SK-N-SH (cell line): ENCODE measurements at places on chromosomes 12 and 14.

DNA sequence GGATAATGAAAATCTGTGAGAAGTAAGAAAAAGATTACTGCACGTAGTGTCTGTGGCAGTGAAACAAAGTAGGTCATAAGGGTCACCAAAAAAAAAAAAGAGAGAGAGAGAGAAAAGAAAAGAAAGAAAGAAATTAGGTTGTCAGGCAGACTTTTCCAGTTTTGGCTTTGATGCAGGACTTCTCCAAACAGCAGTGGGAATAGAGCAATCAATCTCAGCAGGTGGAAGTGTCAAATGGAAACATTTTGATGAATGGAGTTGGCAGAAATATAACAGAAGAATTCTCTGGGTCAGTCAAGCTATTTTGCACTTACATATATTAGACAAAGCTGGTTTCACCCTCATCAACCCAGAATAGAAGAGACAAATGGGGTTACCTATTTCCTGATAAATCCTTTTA, 745.8 kb downstream of the SLC6A15 start:
- no peaks in the 10 kb centered on the region for H3K4me1 ChIP-seq
- H3K27me3 ChIP-seq = no peaks in the 10 kb centered on the region
- no peak for DNase-seq
- H3K27ac ChIP-seq = no peak overlapping the region
- H3K4me3 ChIP-seq = no peak overlapping the region
- no peaks in the 10 kb centered on the region for H3K36me3 ChIP-seq

GRCh38 chr14:72808564-72808963, 85.3 kb downstream of the DPF3 start:
- no peaks in the 10 kb centered on the region for H3K36me3 ChIP-seq
- no peak for DNase-seq
- H3K27ac ChIP-seq = no peak overlapping the region
- no peaks in the 10 kb centered on the region for H3K27me3 ChIP-seq
- H3K4me3 ChIP-seq = no peak overlapping the region

GRCh38 chr14:71212093-71212492, 304.8 kb downstream of the PCNX1 start:
- H3K27me3 ChIP-seq = no peaks in the 10 kb centered on the region
- no peak overlapping the region for H3K27ac ChIP-seq
- DNase-seq = no peak
- no peaks in the 10 kb centered on the region for H3K36me3 ChIP-seq
- H3K4me1 ChIP-seq = peaks cover 6% of the 10 kb centered on the region; the same call in 1 of the 2 replicates

- no peak overlapping the region for H3K4me3 ChIP-seq
- no peaks in the 10 kb centered on the region for H3K36me3 ChIP-seq
- no peaks in the 10 kb centered on the region for H3K4me1 ChIP-seq
- DNase-seq = no peak
- no peak overlapping the region for H3K27ac ChIP-seq
- H3K27me3 ChIP-seq = no peaks in the 10 kb centered on the region
These were observed 67.1 kb downstream of the BLTP3B start for GRCh38 chr12:100075598-100075997.

- H3K36me3 ChIP-seq = no peaks in the 10 kb centered on the region
- H3K27me3 ChIP-seq = no peaks in the 10 kb centered on the region
- DNase-seq = no peak
- no peak overlapping the region for H3K4me3 ChIP-seq
- H3K27ac ChIP-seq = no peak overlapping the region
These were observed 167.1 kb downstream of the KIF21A start for GRCh38 chr12:39275846-39276245.

DNA sequence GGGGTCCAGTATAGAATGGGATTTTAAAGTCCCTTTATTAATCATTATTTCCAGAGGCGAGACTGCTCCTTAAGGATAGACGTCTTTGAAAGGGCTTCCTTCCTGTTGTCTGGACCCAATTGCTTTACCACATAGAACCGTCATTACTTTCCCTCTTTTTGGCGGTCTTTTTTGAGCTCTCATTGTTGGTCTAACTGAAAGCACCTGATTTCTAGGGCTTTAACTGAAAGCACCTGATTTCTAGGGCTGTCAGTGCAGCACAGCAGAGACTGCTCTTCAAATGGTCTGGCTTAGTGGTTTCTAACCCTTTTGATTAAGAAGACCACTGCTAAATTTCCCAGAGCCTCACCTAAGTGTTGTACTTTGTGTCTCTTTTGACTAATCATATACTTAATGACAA, 95.8 kb downstream of the PRKCH start:
- no peak overlapping the region for H3K4me3 ChIP-seq
- no peak overlapping the region for H3K27ac ChIP-seq
- H3K4me1 ChIP-seq = no peaks in the 10 kb centered on the region
- no peak for DNase-seq
- no peaks in the 10 kb centered on the region for H3K36me3 ChIP-seq

- 0 out of 2 replicates have a peak, but pooled peaks cover 5% of the 10 kb centered on the region for H3K4me1 ChIP-seq
- H3K4me3 ChIP-seq = no peak overlapping the region
- H3K27ac ChIP-seq = no peak overlapping the region
- no peaks in the 10 kb centered on the region for H3K36me3 ChIP-seq
- H3K27me3 ChIP-seq = no peaks in the 10 kb centered on the region
- no peak for DNase-seq
These were observed 868.2 kb downstream of the C12orf50 start for GRCh38 chr12:87160848-87161601.

GRCh38 chr12:107311682-107312081, 218.3 kb upstream of the CRY1 start:
- no peaks in the 10 kb centered on the region for H3K36me3 ChIP-seq
- H3K27me3 ChIP-seq = no peaks in the 10 kb centered on the region; the same call in 1 of the 2 replicates
- H3K27ac ChIP-seq = no peak overlapping the region
- DNase-seq = no peak
- H3K4me3 ChIP-seq = no peak overlapping the region

- H3K27me3 ChIP-seq = no peaks in the 10 kb centered on the region
- no peaks in the 10 kb centered on the region for H3K4me1 ChIP-seq
- no peak overlapping the region for H3K27ac ChIP-seq
- H3K4me3 ChIP-seq = no peak overlapping the region
- no peak for DNase-seq
- H3K36me3 ChIP-seq = 0 out of 2 replicates have a peak, but pooled peaks cover 3% of the 10 kb centered on the region
These were observed 188.5 kb downstream of the CCDC91 start for GRCh38 chr12:28378736-28379135.

- H3K36me3 ChIP-seq = no peaks in the 10 kb centered on the region
- no peak for DNase-seq
- 0 out of 2 replicates have a peak, but pooled peaks cover 4% of the 10 kb centered on the region for H3K4me1 ChIP-seq
- H3K27ac ChIP-seq = peak overlapping the region; percentile 96
- peak overlapping the region; percentile 93 for H3K4me3 ChIP-seq
These were observed 2.1 kb downstream of the KIF21A start for GRCh38 chr12:39440781-39441180.

GRCh38 chr14:90760078-90760444, 56.2 kb downstream of the TTC7B start:
- H3K4me3 ChIP-seq = no peak overlapping the region
- no peaks in the 10 kb centered on the region for H3K27me3 ChIP-seq
- H3K36me3 ChIP-seq = peaks cover 16% of the 10 kb centered on the region

DNA sequence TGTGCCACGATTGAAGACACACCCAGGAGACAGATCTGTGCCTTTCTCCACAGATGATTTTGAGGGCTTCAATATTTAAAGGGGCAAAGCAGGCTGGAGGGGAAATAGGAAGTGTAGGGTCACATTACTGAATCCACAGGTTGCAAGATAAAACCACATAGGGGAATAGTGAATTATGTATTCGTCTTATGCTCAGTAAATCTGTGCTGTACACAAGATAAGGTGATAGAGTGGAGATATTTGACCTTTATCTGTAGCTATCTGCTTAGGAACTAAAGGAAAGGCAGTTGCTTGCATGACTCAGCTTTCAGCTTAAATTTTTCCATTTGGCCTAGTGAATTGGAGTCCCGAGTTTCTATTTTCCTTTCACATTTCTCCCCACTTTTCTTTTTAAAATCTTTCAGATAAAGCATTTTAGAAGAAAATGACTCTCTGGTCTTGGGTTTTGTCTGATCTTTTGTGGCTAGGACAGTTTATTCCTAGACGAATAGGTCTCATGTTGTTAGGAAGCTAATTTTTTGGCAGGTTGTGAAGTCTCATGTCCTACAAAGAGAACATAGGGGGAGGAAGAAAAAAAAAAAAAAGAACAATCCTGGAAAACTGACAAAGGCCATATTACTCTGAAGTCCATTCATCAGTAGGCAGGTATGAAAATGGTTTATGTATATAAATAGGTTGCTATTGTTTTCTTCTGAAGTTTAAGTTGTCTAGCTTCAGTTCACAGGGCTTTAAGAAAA, 55.4 kb downstream of the FBXO33 start:
- no peak overlapping the region for H3K4me3 ChIP-seq
- no peaks in the 10 kb centered on the region for H3K36me3 ChIP-seq
- H3K27ac ChIP-seq = peak overlapping the region; percentile 90
- DNase-seq = no peak

DNA sequence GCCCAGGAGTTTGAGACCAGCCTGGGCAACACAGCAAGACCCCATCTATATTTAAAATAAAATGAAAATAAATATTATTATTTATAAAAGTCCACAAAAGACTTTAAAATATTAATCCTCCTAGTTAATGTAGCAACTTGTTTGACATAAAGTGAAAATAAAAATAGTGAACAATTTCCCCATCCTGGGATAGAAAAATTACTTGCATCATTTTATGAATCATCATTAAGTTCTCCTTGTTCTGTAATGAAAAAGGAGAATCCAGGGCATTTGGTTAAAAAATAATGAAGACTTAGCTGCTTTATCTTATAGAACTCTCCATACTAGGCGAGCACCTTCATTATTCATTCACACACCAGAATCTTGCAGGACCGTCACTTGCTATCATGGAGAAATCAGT, 66.1 kb downstream of the ELK3 start:
- H3K4me1 ChIP-seq = no peaks in the 10 kb centered on the region; the same call in 1 of the 2 replicates
- H3K27me3 ChIP-seq = no peaks in the 10 kb centered on the region
- no peak overlapping the region for H3K4me3 ChIP-seq
- H3K36me3 ChIP-seq = peaks cover 42% of the 10 kb centered on the region

- H3K4me1 ChIP-seq = no peaks in the 10 kb centered on the region
- H3K27me3 ChIP-seq = no peaks in the 10 kb centered on the region
- H3K36me3 ChIP-seq = no peaks in the 10 kb centered on the region
- no peak overlapping the region for H3K27ac ChIP-seq
These were observed 50.6 kb downstream of the OTX2 start for GRCh38 chr14:56759633-56760032.

DNA sequence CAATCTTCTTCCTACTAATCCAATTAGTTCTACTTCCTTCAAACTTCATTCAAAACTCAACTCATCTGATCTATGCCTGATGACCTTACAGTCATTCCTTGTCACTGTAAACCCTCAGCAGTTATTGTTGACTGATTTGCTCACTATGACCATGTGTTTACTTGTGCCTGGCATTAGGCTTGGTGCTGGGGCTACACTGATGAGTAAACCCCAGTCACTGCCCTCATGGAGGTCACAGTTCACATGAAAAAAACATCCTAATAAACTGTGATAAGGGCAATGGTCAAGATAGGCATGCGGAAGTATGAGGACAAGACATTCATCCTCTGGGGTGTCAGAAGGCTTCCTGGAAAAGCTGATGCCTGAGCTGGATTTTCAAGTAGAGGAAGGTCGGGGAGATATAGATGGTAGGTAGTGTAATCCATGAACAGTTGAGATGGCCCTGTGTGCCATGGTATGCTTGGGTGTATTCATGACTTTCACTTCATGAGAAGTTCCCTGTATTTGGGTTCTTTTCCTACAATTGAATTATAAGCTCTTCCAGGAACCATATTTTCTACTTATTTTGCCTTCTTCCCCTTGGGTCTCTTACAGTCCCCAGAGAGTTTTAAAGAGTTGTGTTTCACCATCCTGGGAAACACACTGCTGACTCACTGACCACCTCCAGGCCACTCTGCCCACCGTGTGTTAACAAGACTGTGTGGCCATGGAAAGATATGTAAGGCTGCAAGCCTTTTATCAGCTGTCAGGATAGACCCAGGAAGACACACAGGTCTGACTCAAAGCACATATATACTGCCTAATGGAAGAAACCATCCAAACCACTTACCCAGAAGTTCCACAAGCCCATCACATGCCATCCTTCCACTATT, 38.7 kb upstream of the DUSP6 start:
- H3K27ac ChIP-seq = peak overlapping the region; percentile 12; the same call in 1 of the 2 replicates
- H3K4me3 ChIP-seq = no peak overlapping the region
- no peaks in the 10 kb centered on the region for H3K36me3 ChIP-seq
- no peak for DNase-seq
- peaks cover 14% of the 10 kb centered on the region for H3K4me1 ChIP-seq

DNA sequence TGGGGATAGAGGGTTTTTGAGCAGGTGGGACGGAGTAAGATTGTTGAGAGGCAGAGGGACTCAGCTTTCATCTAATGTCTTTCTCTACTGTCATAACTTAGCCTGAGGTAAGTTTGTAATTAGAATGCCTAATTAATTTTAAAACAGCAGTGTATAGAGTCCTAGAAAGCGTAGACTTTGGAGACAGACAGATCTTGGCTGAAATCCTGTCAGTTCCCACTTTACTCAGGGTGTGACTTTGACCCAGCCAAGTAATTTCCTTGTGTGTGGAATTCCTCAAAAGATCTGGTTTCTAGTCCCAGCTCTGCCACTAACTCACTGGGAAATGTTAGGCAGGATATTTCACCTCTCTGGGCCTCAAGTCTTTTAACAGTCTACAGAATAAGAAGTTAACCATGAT, 74.3 kb downstream of the SLC25A21 start:
- H3K27ac ChIP-seq = no peak overlapping the region
- no peaks in the 10 kb centered on the region for H3K36me3 ChIP-seq
- no peaks in the 10 kb centered on the region for H3K4me1 ChIP-seq
- no peak for DNase-seq

GRCh38 chr12:54840244-54840865, 14.0 kb upstream of the MUCL1 start:
- no peak overlapping the region for H3K27ac ChIP-seq
- no peak for DNase-seq
- H3K36me3 ChIP-seq = no peaks in the 10 kb centered on the region
- no peaks in the 10 kb centered on the region for H3K4me1 ChIP-seq
- no peak overlapping the region for H3K4me3 ChIP-seq
- no peaks in the 10 kb centered on the region for H3K27me3 ChIP-seq
